Natural killer cell (primary cell): ENCODE measurements at places on chromosomes 7 and 10.

GRCh38 chr10:66550351-66550750 lies 375.5 kb upstream of the LRRTM3 start:
- H3K4me1 ChIP-seq: no peaks in the 10 kb centered on the region
- H3K4me3 ChIP-seq: no peak overlapping the region
- DNase-seq: no peak
- H3K36me3 ChIP-seq: no peaks in the 10 kb centered on the region

DNA sequence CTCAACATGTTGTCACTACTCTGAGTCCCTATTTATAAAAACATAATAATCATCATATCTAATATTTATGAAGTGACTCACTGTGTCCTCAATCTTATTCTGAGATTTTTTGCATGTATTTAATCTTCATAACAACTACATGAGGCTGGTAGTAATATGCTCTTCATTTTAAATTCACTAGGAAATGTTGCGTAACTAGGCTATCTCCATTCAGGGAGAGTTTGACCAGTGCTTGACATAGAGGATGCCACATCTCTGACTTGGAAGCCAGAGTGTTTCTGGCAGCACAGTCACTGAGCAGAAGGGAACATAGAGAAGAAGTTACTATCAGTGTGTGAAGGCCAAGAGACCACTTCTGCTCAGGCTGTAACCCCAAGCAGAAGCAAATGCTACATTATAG lies 88.9 kb downstream of the FAM13C start:
- no peaks in the 10 kb centered on the region for H3K27me3 ChIP-seq
- no peaks in the 10 kb centered on the region for H3K4me1 ChIP-seq
- no peak for DNase-seq
- no peak overlapping the region for H3K27ac ChIP-seq

DNA sequence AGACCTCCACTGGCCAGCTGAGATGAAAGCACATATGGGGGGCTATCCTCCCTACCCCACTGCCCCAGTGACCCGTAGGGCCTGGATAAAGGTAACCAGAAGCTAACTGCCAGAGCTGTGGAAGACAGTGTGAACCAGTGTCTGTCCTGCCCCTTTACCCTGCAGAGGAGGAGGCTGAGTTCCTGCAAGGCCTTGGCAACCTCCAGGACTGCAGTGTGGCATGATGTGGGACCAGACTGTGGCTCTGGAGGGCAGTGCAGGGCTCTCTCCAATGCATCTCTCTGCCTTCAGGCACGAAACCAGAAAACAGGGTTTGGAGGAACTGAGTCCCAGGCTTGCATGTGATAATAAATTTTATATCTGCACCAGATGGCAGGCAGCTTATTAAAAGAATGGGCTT lies 93.1 kb downstream of the EPC1 start:
- no peak overlapping the region for H3K4me3 ChIP-seq
- H3K36me3 ChIP-seq: no peaks in the 10 kb centered on the region
- no peak overlapping the region for H3K27ac ChIP-seq
- H3K4me1 ChIP-seq: no peaks in the 10 kb centered on the region

DNA sequence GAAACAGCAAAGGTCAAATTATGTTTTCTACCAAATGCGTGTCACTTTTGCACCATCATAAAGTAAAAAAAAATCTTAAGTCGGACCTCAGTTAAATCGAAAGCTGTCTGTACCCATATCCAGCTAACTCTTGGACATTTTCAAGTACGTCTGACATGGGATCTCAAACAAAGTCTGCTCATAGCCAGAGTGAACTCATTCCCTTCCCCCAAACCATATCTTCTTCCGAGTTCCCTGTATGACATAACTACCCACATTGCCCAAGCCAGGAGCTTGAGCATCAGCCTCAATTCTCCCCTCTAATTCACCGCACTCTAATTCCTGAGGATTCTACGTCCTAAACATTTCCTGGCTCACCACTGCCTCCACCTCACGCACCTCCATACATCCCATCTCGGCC lies 44.8 kb upstream of the TARP start:
- no peaks in the 10 kb centered on the region for H3K27me3 ChIP-seq
- H3K36me3 ChIP-seq: no peaks in the 10 kb centered on the region
- peak overlapping the region; percentile 97 for H3K27ac ChIP-seq
- peaks cover 62% of the 10 kb centered on the region for H3K4me1 ChIP-seq

GRCh38 chr7:128431221-128431620 lies 21.4 kb upstream of the IMPDH1 start:
- no peaks in the 10 kb centered on the region for H3K4me1 ChIP-seq
- H3K36me3 ChIP-seq: no peaks in the 10 kb centered on the region
- no peak overlapping the region for H3K4me3 ChIP-seq
- H3K27me3 ChIP-seq: peaks cover 2% of the 10 kb centered on the region
- DNase-seq: no peak
- no peak overlapping the region for H3K27ac ChIP-seq

DNA sequence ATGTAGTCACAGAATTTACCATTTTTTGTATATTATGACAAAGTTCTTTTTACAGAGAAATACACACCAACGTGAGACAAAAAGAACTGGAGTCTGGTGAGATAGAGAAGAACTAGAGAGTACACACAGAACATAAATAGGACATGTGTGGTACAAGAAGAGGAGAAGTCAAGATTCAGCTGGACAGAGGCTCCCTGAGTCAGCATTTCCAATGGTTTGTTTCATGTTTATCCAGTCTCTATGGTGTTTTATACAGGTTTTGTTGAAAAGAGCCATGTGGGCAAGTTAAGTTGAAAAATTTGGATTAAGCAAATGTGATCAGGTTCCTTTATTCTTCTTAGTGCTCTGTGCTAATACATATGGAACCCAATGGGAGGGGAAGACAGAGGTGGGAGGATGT lies 105.5 kb upstream of the AKR1E2 start:
- no peak overlapping the region for H3K27ac ChIP-seq
- DNase-seq: no peak
- H3K4me3 ChIP-seq: no peak overlapping the region
- H3K36me3 ChIP-seq: no peaks in the 10 kb centered on the region
- H3K4me1 ChIP-seq: no peaks in the 10 kb centered on the region
- H3K27me3 ChIP-seq: no peaks in the 10 kb centered on the region

DNA sequence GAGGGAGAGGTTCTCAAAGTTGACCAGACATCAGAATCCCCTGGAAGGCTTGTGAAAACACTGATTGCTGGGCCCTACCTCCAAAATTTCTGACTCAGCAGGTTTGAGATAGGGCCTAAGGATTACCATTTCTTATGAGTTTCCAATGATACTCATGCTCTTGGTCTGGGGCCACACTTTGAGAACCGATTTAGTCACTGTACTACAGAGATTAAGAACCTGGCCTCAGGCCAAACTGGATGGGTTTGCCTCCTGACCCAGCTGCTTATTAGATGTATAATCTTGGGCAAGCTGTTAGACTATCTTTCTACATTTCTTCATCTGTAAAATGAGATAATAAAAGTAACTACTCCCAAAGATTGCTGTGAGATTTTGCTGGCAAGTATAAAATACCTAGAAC lies 77.1 kb upstream of the SCIN start:
- H3K4me1 ChIP-seq: no peaks in the 10 kb centered on the region
- no peaks in the 10 kb centered on the region for H3K36me3 ChIP-seq
- H3K4me3 ChIP-seq: no peak overlapping the region
- DNase-seq: no peak

- H3K27me3 ChIP-seq: no peaks in the 10 kb centered on the region
- DNase-seq: no peak
- no peak overlapping the region for H3K4me3 ChIP-seq
- H3K4me1 ChIP-seq: no peaks in the 10 kb centered on the region
Observed at GRCh38 chr7:113521468-113521867, 397.3 kb downstream of the PPP1R3A start.

DNA sequence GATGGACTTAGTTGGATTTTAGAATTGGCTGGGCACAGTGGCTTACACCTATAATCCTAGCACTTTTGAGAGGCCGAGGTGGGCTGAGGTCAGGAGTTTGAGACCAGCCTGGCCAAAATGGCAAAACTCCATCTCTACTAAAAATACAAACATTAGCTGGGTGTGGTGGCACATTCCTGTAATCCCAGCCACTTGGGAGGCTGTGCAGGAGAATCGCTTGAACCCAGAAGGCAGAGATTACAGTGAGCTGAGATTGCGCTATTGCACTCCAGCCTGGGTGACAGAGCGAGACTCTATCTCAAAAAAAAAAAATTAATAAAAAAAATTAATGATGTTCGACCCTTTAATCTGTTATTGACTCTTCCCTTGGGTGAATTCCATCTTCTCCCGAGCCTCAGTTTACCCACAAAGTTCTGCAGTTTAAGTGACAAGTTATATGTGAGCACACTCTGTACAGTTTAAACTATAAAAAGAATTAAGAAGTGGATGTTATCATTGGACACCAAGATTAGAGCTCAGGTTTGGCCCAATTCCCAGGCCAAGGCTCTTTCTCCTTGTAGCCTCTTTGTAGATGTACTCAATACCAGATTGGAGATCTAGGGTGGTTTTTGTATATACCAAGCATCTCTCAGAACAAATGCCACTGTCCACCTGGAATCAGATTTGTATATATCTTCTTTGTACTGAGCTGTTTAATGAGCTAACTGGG lies 15.0 kb downstream of the KAT6B start:
- no peak overlapping the region for H3K27ac ChIP-seq
- peaks cover 7% of the 10 kb centered on the region for H3K36me3 ChIP-seq
- H3K4me1 ChIP-seq: no peaks in the 10 kb centered on the region
- no peaks in the 10 kb centered on the region for H3K27me3 ChIP-seq
